ENCODE measurements at places on chromosomes 5 and 9.

- DNase-seq = no peak
Measured at GRCh38 chr5:2125901-2126265, 243.2 kb upstream of the IRX4 start.

DNA sequence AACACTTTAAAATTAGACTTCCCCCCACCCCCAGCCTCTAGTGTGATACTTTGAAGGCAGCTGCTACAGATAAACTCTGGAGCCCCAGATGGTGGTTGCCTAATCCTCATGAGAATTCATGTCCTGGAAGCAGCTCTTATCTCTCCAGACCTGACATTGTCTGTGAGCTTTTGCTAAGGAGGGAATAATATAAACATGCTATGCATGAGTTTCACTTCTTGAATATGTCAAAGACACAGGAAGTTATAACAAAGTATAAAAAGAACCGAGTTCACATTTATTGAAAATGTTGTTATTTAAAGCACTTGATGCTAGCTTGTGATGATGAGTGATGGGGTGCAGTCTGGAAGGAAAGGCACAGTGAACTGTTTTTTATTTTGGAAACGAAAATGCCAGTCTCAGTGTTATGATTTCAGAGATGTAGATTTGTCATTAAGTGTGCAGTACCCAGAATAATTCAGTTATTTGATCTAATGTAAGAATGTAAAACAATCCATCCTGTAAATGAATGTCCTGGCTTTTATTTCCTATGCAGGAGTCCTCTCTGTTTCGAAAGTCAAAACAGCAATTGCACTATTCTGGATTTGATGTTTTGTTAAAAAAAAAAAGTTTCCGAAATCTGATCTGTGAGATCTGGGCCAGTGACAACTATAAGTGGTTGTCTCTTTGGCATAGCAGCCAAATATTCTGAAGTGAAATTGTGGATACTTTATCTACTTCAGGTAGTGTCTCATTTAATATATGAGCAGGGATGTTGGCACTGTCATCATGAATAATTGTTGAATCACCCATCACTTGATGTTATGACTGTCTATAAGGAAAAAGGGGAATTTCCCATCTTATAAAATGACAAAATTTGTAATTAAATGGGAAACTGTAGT lies 77.0 kb downstream of the ZCCHC7 start:
- peak; percentile 99 for DNase-seq

DNA sequence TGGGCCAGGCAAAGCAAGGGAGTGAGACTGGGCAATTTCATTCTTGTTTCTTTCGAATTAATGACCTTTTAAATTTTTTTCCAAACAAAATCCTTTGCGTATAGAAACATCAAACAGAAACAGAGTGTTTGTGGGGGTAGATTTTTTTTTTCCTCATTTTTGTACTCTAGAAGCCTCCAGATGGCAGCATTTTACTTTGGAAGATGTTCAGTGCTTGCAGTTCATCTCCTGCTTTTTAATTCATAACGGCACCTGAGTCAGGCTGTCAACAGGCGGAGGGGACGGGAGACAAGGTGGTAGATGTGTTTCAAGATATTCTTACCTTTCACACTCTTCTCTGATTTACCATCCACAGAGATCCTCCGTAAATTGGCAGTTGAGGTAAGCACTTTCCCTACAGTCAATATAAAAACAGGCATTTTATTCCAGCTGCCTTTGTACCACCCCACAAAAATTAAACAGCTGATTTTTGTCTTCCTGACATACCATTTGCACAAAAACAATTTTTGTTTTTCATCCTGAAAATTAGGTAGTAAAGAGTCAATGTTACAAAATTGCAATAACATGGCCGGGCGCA lies 99.5 kb upstream of the FBXL17 start:
- DNase-seq = peak; percentile 33

GRCh38 chr5:122154910-122155309 lies 25.6 kb downstream of the ZNF474 start:
- no peak for DNase-seq

- DNase-seq = no peak
Measured at GRCh38 chr9:77848897-77849296, 182.7 kb downstream of the GNAQ start.

DNA sequence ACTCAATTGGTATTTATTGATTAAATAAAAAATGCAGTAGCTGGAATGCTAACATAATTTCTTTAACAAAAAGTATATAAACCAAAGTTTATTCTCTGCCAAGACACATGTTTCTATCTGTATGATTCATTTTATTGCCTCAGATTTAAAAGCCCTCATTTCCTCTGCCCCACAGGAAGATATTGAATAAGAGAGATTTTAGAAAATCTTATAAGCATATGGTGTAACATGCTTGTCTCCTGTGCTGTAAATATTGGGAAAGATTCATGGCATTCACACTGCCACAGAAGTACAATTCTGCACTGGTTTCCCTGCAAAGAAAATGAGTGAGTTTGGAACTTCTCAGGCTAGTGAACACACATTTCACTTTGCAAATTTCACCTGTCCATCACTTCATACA lies 134.9 kb upstream of the FBXL7 start:
- DNase-seq = no peak

GRCh38 chr5:31124651-31125305 lies 68.7 kb upstream of the CDH6 start:
- no peak for DNase-seq

- DNase-seq = no peak
Measured at GRCh38 chr9:124088476-124088837, 76.9 kb downstream of the LHX2 start.

- no peak for DNase-seq
Measured at GRCh38 chr5:59583810-59584562, 309.5 kb downstream of the PDE4D start.

- DNase-seq = no peak
Measured at GRCh38 chr5:150352244-150353031, 5.1 kb upstream of the TCOF1 start.

- DNase-seq = no peak
Measured at GRCh38 chr9:35757226-35757891, 3.3 kb upstream of the MSMP start.

- DNase-seq = no peak
Measured at GRCh38 chr9:133998915-133999595, 6.9 kb upstream of the VAV2 start.

DNA sequence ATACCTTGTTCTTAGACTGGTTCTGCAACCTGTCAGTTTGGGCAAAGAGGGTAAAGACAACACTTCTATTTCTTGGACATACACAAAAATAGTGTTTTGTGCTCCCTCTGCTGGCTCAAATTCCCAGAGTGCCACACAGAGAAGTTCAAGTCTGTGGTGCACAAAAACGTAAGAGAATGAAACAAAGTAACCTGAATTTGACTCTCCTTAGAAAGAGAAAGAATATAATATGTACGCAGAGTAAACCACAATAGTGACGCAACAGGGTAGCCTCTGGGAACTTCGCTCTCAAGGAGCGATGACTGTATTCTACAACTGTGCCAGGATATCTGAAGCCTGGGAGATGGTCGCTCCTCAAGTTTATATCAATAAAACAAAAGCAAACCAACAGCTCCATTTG lies 18.5 kb downstream of the DDX31 start:
- DNase-seq = peak; percentile 16

DNA sequence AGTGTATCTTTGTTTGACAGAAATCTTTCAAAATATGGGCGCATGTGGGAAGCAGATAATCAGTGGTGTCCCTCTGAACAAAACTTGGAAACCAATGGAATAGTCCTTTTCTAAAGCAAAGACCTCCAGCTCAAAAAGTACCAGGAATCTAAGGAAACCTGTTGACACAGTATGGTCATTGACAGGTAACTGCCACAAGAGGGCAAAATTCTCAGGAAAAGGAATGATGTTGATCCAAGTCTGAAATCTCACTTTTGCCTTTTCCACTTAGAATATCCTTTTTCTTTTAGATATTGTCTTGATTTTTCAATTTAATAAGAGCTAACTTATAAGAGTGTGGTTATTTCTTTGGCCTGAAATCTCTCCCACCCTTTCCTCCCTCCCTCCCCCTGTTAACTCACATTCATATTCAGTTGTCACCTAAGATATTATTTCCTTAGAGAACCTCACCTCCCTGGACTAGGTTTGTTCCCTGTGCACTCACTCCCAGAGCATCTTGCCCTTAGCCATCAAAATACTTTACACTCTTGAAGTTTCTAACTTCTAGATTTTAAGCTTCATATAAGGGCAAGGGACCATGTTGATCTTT lies 59.0 kb upstream of the BARX1 start:
- DNase-seq = peak; percentile 38

DNA sequence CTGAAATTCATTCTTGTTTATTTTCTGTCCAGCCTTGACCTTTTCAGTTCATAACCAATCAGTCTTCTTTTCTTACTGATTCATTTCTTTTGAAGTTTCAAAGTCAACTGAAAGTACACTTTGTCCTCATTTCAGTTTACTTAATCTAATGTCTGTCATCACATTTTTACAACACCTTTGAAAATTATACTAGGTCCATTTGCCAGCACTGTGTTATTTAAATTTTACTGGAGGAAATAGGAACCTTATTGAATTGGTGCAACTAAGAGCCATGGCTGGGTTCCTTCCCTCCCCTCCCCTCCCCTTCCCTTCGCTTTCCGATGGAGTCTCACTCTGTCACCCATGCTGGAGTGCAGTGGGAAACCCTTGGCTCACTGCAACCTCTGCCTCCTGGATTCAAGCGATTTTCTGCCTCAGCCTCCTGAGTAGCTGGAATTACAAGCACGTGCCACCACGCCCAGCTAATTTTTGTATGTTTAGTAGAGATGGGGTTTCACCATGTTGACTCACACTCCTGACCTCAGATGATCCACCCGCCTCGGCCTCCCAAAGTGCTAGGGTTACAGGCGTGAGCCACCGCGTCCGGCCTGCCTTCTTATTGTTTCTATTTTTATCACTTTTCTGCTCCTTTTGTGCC lies 6.3 kb downstream of the RMI1 start:
- no peak for DNase-seq

- no peak for DNase-seq
Measured at GRCh38 chr9:72013292-72013760, 47.1 kb downstream of the C9orf57 start.

DNA sequence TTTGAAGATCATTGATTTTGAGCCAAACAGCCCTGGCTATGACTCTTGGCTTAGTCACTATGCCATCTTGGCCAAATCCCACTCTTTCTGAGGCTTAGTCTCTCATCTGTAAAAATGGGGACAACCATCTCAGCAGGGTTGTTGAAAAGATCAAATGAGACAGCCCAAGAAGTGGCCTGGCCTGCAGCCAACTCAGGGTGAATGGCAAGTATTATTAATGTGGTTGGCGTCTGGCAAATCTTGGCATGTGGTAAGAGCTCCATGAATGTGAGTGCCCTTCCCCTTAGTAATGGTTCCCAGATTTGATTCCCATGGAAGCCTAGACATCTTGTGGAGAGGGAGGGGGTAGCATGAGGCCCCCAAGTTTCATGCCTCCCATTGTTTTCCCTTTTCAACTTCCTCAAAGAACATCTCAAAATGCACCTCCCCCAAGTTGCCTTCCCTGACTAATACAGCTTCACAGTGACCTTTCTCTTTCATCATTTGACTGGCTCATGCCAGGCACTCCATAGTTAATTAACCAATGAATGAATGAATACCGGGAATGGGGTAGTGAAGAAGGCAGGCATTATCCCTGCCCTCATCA lies 11.8 kb upstream of the TGFBI start:
- no peak for DNase-seq

- no peak for DNase-seq
Measured at GRCh38 chr9:135376511-135377265, 102.9 kb upstream of the PPP1R26 start.

DNA sequence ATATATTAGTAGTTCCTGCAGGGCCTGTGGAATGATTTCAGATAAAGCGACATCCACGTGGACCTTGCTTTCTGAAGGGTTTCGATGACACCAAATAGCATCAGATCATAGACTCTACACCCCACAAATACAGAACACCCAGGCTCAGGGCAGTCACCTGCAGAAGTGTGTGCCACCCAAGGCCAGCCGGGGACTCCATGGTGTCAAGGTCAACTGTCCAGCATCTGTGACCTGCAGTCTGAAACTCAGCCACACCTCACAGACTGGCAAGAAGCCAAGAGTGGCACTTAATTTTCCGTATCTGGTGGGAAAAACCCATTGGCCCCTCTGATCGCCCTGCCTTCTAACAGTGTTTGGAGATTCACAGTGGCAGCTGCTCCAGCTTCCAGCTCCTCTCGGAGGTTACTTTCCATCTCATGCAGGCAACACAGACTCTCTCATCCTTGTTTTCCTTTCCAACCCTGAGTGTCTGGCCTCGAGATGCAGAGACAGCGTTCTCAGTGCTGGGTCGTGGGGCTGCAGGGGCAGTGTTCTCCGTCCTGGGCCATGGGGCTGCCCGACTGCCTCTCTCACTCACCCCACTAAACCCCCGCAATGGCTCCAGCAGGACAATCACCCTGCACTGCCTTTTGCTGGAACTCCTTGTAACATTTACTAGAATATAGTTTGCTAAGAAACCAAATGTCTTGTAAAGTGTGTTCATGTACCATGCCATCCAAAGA lies 221.9 kb downstream of the IRX2 start:
- no peak for DNase-seq

GRCh38 chr9:81462801-81463200 lies 226.5 kb downstream of the TLE1 start:
- no peak for DNase-seq

GRCh38 chr9:75108571-75108970 lies 20.3 kb downstream of the OSTF1 start:
- no peak for DNase-seq

DNA sequence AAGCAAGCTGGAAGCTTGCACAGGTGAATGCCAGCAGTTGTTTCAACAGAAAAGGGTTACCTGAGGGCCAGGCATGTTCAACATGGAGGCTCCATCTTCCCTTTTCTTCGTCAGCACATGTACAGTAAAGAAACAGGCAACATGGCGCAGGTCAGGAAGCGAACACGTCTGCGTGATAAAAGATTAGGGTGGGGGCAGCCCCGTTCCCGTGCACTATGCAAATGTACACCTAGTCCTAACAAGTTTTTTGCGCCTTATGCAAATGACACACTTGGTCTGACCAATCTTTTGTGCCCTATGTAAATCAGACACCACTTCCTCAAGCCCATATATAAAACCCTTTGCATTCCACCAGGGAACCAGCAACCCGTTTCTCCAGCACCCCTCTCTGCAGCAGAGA lies 452.1 kb upstream of the PTPRD start:
- DNase-seq = no peak

DNA sequence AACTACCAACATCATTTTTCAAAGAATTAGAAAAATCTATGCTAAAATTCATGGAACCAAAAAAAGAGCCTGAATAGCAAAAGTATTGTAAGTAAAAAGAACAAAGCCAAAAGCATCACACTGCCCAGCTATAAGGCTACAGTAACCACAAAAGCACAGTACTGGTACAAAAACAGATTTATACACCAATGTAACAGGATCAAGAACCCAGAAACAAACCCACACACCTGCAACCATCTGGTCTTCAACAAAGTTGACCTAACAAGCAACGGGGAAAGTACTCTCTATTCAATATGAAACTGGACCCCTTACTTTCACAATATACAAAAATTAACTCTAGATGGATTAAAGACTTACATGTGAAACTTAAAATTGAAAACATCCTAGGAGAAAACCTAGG lies 94.2 kb upstream of the TARS1 start:
- peak; percentile 37 for DNase-seq
